ENCODE measurements at places on chromosomes 16 and 17.

GRCh38 chr17:78086740-78087139 is 41.8 kb downstream of the TMC6 start:
- DNase-seq = no peak

DNA sequence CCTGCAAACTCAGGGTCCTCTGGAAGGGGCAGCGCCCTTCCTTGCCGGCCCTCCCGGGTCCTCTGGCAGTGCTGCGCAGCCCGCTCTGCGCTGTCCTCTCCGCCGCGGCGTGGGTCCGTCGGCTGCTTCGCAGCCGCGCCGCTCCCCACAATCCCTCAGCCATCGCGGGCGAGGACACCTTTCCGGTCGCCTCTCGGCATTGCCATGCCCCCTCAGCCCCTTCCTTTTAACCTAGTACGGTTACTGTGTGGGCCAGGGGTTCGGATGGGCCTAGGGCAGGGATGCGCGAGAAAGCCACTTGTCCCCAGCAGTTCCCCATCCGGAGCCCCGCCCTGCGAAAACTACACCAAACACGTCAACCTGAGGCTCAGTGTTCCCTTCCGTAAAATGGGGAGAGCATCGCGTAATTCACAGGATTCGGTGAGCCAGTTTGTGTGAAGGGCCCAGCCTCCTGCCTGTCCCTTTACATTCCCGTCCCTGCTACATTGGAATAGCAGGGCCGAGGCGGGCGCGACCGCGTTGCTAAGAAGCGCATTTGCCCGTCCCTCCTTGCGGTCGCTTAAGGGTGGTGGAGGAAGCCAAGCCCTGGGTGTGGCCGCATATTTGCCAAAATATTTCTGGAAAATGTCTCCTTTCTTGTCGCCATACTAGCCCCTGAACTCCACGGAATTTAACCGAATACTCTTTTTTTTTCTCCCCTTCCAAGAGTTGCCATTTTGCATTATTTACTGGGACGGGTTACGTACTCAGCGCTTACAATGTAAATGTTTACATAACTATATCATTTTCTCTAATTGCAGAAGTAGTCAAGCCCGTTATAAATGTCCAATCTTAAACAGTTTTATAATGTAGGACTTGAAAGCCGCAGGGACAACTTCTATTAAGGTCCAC is 13.2 kb downstream of the COPZ2 start:
- DNase-seq = peak; percentile 34

DNA sequence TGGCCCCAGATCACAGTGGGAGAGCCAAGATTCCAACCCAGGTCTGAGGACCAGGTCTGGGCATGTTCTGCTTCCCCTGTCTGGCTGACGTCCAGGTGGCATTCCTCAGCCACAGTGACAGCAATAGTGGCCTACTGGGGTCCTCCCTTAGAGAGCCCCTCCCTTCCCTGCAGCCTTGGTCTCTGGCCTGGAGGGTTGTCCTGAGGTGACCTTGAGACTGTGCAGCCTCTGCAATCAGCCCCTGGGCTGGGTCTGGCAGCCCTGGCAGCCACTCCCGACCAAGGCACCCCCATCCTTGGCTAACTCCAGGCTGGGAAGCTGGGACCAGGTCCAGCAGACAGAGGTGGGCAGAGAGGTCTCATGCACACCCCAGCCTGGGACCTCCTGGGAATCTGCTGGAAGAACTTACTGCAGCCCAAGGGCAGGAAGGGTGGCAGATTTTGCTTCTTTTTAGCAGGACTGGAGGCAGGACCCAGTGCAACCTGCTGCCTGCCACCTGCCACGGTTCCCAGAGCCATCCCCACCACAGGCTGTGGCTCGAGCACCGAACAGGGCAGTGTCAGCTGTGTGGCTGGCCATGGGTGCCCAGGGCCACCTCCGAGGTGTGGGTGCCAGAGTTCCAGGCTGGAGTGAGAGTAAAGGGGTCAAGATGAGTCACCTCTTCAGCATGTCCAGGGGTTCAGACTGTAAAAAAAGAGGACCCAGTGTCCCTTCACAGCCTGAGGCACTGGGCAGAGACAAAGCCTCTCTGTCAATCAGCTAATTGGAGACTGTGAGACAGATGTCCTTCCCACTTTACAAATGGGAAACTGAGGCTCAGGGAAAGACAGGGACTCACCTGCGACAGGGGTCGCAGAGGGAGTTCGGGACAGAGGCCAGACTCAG is 12.6 kb downstream of the GRB7 start:
- no peak for DNase-seq

- DNase-seq = no peak
Measured at GRCh38 chr16:83266848-83267553, 540.8 kb upstream of the HSBP1 start.

DNA sequence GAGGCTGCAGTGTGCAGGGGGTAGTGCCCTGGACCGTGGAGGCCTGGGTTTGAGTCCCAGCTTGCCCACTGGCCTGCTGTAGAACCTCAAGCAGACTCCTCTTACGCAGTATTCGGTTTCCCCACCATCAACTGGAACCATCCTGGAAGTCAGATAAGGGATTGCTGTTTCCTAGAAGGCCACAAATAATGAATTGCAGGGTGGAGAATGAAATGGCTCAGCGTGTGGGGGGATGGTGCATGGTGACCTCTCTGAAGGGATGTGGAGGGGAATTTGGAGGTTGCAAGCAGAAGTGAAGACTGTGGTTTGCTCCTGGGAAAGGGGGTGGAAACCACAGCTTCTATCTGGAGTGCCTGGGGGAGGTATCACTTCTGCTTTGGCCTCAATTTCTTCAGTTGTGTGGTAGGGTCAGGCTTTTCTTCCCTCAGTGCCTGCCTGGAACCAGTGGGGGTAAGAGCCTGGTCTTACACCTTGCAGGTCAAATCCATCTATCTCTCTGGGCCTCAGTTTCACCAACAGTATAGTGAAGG is 1.7 kb downstream of the ADGRG5 start:
- DNase-seq = peak; percentile 71

GRCh38 chr17:5283571-5284315 is 1.7 kb downstream of the RABEP1 start:
- no peak for DNase-seq

DNA sequence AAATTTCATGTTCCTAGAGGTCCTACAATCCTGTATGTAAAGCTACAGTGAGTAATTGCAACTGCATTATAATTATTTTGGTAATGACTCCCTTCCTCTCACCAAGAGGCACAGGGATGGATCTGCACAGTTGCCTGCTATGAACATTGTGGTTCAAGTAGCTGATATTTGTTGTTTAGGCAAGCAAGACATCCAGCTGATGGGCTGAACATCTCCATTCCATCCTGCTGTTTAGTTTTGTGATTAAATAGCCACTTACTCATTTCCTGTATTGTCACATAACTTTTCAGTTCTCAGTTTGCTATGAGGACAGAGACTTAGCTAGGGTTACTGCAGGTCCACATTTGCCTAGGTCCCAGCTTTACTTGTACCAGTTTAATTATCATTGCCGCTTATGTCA is 181.2 kb upstream of the TBX2 start:
- no peak for DNase-seq

DNA sequence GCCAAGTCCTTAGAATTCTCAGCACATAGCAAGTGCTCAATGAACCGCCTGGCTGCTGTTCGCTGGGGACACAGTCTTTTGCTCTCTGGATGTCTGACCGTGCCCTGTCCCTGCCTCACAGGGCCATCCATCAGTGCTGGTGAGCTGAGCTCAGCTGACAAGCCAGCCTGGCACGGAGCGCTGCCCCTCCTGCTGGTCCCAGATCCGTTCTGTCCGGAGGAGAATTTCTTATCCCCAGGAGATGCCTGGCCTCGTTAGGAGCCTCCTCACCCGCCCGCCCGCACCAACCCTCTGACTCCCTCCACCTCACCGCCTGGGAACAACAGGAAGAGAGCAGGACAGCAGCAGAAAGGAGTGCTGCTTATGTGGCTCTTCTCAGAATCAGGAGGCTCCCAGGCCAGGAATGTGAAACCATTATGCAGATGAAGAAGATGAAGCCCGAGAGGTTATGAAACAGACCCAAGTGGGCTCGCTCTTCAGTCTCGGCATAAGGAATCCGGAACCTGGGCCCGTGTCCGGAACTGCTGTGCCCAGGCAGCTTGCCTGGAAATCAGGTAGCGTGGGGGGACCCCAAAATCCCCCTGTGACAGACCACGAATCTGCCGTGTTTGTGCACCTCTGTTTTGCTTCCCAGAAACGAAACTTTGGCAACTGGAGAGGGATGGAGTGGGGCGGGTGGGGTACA is 28.8 kb upstream of the RMI2 start:
- no peak for DNase-seq

- no peak for DNase-seq
Measured at GRCh38 chr17:50266384-50267073, 7.7 kb upstream of the TMEM92 start.

DNA sequence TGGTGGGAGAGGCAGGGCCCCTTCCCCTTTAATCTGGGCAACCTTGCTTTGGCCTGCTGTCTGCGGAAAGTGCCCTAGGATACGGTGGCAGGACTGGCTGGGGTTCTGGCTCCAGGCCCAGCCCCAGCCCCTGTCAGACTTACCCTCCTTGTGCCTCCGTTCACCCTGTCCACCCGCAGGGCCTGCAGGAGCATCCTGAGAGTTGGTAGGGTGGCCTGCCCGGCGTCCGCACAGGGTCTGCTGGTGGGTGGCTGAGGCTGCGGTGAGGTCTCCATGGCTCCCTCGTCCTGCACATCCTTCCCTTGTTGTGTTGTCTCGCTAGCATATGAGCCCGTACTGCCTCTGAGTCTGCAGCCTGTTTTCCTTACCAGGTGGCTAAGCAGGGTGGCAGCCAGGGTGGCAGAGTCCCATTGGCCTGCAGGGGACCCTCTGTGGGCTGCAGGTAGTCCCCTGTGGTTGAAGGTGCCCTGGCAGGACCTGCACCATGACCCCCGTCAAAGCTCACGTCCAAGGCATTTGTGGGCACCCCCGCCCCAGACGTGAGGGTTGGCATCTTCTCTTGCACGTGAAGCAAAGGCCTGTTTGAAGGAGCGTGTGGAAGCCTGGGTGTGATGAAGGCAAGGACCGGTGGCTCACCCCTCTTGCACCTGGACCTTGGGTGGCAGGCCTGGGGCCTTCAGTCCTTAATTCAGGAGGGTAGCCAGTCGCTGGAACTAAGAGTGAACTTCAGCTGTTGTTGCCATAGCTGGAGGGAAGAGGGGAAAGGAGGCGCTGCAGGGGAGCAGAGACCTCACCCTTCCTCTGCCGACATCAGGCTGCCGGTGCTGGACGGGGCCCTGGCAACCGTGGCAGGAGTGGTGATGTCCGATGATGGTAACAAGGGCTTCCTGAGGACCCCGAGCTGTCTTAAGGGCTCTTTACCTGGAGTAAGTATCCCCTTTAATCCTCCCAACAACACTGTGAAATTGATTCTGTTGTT is 293.7 kb downstream of the SEC14L1 start:
- no peak for DNase-seq

- DNase-seq = no peak
Measured at GRCh38 chr17:55056526-55056925, 88.0 kb downstream of the STXBP4 start.

DNA sequence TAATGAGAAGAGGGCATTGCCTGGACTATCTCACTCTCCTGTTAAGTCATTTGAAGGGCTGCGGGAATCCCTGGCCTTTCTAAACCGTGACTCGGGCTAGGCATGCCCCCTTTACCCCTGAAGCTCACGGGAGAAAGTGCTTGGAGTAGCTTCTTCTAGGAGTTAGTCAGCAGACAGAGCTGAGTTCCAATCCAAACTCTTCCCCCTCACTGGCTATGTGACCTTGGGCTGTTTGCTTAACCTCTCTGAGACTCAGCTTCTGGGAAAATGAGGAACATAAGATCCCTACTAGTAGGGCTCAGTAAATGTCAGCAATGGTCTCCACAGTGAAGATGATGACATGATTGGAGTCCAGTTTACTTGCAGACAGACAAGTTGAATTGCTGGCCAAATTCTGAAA is 5.7 kb upstream of the B9D1 start:
- DNase-seq = no peak

DNA sequence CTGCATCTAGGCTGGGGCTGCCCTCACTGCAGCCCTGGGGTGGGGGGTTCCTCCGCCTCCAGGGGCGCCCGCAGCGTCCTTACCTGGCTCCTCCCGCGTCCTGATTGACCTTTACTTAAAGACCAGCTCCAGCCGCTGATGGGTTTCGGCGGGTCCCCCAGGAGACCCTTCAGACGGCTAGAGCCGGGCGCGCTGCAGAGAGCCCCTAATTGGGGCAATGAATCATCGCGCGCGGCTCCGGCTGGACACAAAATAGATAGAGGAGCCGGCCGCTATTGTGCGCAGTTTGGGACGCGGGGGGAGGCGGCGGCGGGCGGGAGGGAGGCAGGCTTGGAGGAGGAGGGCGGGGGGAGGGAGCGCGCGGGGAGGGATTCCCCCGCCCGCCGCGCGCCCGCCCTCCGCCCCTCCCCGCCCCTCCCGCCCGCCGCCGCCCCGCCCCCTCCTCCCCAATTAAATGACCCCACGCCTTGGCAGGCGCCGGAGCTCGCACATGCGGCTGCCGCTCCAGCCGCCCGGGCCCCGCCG is 56.5 kb upstream of the CIBAR2 start:
- DNase-seq = no peak

- no peak for DNase-seq
Measured at GRCh38 chr16:84641643-84642358, 6.5 kb upstream of the KLHL36 start.

- no peak for DNase-seq
Measured at GRCh38 chr17:47299239-47299910, 24.4 kb upstream of the EFCAB13 start.

- no peak for DNase-seq
Measured at GRCh38 chr17:56326001-56326359, 172.7 kb downstream of the ANKFN1 start.

DNA sequence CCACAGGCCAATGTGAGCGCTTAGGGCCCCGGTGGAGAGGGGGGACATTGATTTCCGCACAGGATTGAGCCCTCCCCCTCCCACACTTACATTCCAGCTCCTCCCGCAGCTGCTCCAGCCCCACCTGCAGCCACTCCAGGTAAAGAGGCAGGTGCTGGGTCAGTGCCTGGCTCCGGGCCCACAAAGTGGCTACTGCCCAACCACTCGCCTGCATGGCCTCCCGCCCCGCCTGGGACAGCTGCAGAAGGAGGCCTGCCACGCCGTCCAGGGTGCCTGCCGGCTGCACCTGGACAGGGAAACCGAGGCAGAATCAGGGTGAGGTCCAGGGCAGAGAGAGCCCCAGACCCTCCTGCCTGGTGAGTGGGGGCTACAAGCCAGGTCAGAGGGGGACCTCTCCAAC is 46.3 kb downstream of the RMI2 start:
- DNase-seq = no peak
